B cell (primary cell): ENCODE measurements at places on chromosomes 3 and 15.

DNA sequence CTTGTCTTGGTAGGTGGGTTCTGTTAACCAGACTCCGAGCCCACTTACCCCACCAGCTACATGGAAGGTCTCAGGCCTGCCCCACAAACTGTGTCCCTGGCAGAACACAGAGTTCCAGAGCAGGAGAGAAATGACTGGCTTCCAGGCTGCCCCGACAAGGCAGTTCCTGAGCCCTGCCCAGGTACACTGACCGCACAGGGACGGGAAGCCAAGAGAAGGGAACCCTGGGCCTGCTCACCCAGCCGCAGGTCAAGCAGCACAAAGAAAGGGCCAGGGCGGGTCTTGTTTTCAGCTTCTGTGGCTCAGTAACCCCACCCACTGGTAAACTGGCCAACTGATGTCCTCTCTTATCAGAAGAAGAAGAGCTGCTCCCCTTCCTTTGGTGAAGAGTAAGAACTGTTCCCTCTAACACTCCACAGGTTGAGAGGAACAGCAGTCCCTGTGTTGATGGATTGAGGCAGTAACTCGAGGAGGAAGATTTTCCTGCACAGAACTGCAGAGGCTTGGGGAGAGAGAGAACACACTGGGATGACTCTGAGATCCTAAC is 68.4 kb downstream of the CRTC3 start:
- DNase-seq, result peak; percentile 53

DNA sequence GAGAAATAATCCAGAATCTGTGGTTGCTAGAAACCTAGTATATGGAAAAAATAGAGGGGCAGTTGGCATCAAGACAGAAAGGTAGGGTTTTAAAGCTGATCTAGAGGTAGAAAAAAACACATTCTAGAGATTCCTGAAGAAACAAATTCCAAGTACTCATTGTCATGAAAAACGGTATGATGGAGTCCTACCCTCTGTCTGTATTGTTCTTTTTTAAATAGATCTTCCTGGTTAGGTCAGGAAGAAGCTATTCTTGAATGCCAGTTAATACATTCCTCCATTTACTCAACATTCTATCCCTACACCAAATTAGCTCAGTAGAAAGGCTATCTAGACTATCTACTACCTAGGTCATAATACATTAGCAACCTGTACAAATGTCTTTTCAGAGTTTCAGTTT is 364.7 kb downstream of the FHIT start:
- DNase-seq, result no peak

DNA sequence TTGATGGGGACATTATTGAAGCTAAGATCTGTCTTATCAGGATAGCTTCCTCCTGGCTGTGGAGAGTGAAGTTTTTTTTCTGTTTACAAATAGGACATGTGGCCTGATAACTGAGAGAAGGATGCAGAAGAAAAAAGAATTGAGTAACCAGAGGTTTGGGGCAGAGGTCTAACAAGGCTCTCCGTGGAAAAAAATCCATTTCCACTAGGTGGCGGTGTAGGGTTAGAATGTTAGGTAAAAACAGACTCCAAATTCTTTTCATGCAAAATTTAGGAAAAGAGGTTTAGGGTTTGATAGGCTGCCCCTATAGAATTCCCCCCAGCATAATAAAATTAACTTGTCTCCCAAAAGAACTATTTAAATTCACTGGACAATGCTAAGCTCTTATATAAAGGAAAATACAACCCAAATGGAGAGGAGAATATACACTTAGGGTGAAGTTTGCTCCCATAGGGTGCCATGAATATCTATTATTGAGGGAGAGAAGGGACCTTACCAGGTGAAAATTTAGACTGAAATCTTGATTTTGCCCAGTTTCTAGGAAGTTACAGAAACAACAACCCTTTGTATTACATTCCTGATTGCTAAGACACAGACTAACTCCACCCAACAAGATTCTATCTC is 1560.4 kb downstream of the OTOL1 start:
- no peak for DNase-seq

- DNase-seq, result no peak
Measured at GRCh38 chr3:134374105-134374790, at the start of gene AMOTL2. Gene AMOTL2 (minus strand): TSS chr3:134374447. CDS start chr3:134371433, 3,014 bp downstream.

DNA sequence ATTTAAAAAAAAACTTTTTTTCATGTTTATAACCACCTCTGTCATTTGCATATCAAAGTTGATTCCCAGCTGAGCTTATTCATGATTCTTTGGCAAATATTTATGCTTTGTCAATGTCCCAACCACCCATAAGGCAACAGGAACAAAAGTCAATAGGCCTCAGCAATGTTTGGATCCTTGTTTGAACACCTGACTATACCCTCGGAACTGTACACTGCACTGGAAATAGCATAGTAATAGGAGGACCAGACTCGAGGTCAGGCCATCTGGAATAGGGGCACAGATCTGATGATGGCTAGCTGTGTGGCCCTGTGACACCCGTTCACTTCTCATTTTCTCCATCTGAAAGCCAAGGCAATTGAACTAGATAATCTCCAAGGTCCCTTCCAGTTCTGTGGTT is 301.7 kb upstream of the ATP11B start:
- no peak for DNase-seq

DNA sequence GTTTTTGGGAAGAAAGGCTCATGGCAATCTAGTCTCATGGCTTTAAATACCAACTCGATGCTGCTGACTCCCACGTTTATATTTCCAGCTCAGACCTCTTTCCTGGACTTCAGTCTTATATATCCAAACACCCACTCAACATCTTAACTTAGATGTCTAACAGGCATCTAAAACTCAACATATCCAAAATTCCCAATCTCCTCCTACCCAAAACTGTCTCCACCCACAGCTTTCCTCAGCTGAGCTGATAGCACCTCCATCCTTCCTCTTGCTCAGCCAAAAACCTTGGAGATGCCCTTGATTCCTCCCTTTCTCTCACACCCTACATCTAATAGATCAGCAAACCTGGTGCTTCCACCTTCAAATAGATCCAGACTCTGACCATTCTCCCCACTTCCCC is 202.5 kb downstream of the TLE3 start:
- no peak for DNase-seq

GRCh38 chr3:156615592-156616173 is 58.7 kb upstream of the TIPARP start:
- no peak for DNase-seq

GRCh38 chr3:52253314-52254304 is 8.1 kb downstream of the PPM1M start:
- peak; percentile 92 for DNase-seq

DNA sequence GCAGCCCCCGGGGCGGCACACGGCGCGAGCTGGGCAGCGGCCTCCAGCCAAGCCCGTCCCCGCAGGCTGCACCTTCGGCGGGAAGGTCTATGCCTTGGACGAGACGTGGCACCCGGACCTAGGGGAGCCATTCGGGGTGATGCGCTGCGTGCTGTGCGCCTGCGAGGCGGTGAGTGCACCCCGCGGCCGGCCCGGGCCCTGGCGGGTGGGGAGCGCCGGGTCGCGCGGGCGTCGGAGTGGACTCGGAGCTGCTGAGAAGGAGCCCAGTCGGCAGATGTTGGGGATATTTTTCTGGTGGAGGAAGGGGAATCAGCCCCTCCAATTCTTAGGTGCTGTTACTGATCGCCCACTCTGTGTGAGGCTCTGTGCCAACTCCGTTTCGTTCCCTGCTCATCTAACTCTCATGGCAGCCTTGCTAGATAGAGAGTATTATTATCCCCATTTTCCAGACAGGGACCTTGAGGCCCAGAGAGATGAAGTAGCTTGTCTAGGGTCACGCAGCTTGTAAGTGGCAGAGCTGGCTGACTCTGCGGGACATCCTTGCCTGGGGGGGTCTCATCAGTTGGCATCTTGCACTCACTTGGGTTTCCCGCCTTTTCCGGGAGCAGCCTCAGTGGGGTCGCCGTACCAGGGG is 890 bp downstream of the CHRD start:
- peak; percentile 46 for DNase-seq

DNA sequence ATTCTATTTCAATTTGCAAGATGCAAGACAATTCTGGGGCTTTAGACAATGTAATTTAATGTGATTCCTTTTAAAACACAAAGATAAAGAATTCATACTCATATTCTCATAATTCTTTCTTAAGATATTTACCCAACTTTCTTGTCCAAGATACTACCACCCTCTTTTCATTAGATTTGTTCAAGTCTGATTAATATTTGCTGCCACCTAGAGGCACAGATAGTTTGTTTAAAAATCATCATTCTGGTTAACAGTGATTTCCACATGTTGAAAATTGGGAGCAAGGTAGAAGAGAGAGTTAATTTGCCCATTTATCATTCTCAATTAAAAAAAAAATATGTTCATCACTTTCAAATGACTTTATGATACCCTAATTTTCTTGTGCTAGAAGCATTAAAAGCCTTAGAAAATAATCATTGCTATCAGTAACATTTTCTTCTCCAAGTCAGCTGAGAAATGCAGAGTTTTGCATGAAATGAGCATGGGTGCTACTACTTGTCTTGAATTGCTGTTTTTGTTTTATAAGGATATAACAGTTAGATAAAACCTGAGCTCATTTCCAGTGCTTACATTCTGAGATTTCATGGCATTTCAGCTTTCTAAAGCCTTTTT is 11.6 kb downstream of the TAMM41 start:
- no peak for DNase-seq

DNA sequence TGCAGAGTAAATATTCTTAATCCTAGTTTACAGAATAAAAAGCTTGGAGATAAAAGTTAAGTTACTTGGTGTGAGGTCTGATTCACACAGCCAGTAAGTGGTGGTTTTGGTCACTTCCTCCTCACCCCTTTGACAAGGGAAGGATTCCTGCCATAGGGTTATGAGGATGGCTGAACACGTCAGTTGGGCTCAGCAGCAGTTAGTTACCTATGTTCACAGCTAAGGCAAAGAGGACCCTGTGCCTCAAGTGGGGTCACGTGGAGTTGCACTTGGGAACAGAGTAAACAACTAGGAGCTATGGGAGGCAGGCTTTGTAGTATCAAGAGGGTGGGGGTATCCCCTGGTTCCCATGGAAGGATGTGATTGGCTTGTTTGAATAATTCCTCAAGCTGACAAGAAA is 232.2 kb downstream of the UBE2E2 start:
- no peak for DNase-seq

GRCh38 chr3:10726787-10727186 is 89.2 kb upstream of the SLC6A11 start:
- DNase-seq, result no peak

GRCh38 chr3:30069056-30069455 is 537.3 kb upstream of the TGFBR2 start:
- no peak for DNase-seq

DNA sequence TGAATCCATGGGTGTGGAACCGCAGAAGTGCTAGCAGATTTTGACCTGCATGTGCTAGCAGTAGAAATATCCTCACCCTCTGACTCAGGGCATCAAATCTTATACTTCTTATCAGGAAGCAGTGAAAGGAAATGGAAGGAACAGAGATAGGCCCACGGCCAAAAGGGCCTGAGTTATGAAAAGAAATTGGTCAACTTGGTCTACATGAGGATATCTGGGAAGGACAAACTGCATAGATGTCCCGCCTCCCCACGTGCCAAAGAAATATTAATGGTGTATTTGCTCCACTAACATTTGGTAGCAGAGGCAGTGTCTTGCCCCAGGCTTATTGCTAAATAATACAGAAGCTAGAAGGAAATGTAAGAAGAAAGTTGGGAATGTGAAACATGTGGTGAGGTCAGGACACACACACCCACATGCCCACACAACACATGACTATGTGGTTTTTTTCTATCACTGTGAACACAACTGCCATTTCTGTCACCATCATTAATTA is 93.6 kb upstream of the COL8A1 start:
- no peak for DNase-seq

DNA sequence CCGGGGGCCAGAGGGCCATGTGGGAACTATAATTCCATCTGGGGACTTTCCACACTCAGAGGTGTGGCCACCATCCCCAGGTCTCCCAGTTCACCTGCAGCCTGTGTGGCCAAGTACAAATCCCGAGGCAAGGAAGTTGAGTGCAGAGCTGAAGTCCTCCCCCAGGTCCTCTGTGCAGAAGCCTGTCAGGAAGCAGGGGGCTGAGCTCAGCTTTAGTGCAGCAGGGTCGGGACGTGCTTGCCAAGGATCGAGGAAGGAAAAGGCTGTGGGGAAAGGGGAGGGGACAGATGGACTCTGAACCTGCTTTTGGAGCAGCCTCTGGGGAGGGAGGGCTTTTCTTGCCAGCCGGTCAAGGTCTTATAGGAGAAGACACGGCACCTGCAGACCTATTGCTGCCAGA is 67.7 kb downstream of the CHRNA7 start:
- DNase-seq, result no peak

DNA sequence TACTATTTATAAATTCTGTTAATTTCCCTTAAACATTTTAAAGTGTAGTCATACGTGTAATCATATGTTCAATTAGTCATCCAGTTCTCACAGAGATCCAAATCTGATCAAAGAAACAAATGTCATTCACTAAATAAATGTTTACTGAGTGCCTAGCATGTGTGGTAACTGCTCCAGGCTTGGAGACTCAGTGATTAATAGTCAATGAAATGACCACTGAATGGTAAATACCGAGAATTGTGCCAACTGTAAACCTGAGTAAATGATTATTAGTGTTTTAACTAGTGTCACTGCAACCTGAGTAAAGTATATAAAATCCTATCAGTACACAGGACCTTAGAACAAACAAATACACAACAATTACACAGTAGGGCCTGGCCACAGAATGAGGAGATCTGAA is 52.3 kb downstream of the SH3GL3 start:
- no peak for DNase-seq

GRCh38 chr3:6928064-6928463 is 67.1 kb downstream of the GRM7 start:
- no peak for DNase-seq

GRCh38 chr3:165885558-165886270 is 48.5 kb upstream of the BCHE start:
- no peak for DNase-seq

DNA sequence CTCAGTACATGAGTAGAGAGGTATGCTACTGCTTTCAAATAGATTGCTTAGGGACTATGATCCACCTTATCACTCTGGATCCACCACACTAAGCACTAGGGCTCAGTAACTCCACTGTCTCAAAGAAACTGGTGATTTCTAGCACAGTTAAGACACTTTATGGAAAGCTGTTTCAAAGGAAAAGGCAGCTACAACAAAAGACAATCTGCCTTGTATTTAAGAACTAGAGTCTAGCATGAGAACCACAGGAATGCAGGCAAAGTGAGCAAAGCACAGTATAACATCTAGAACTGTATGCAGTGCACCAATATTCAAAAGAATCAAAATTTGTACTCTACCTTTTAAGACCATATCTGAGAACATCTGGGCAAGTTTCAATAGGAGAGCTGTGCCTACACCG is 17.9 kb downstream of the TFRC start:
- no peak for DNase-seq
